Kidney epithelial cell (primary cell): ENCODE measurements at places on chromosomes 7 and 10.

- DNase-seq = no peak
These were observed 288.2 kb upstream of the SEMA3D start for GRCh38 chr7:85475071-85475470.

- DNase-seq = no peak
These were observed 189.1 kb upstream of the FRMD4A start for GRCh38 chr10:14519785-14520184.

DNA sequence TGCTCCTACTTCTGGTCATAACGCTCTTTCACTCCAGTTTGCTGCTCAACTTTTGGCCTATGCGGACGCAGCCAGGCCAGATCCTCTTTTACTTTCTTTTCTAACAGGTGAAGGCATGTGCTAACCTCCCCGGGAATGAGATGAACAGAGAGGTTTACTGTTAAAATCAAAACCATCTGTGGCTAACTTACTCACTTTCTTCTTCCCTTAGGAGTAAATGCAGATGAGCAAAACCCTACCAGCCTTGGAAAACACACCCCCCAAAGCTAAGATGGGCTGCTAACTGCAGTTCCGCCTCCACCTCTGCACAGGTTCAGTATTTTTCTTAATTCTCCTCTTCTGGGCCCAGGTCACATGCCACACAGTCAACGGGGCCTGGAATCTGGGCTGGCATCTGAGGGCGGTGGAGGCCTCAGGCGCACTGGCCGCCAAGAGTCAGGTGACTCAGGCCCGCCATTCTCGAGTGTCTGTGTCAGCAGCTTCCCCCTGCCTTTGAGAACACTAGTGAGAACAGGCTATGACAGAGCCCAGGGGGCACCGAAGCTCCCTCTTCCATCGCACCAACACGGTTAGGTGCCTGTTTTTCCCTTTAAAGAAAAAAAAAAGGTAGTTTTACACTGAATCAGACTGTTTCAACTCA lies 11.1 kb downstream of the FAM53B start:
- DNase-seq = no peak

DNA sequence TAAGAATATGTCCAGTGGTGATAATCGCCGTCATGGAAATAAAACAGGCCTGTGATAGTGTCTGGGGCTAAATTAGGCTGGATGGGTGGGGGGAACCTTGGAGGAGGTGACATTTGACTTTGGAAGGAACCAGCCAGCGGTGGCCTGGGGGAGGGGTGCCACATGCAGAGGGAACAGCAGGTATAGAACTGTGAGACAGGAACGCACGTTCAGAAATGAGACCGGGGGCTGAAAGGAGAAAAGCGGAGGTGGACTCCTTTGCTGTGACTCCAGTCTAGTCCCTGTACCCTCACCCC lies 2.6 kb upstream of the CYP26A1 start:
- no peak for DNase-seq

- no peak for DNase-seq
These were observed 367.8 kb upstream of the C7orf33 start for GRCh38 chr7:148222721-148223120.

GRCh38 chr10:97543025-97543546 lies 29.5 kb upstream of the ANKRD2 start:
- DNase-seq = peak; percentile 90

DNA sequence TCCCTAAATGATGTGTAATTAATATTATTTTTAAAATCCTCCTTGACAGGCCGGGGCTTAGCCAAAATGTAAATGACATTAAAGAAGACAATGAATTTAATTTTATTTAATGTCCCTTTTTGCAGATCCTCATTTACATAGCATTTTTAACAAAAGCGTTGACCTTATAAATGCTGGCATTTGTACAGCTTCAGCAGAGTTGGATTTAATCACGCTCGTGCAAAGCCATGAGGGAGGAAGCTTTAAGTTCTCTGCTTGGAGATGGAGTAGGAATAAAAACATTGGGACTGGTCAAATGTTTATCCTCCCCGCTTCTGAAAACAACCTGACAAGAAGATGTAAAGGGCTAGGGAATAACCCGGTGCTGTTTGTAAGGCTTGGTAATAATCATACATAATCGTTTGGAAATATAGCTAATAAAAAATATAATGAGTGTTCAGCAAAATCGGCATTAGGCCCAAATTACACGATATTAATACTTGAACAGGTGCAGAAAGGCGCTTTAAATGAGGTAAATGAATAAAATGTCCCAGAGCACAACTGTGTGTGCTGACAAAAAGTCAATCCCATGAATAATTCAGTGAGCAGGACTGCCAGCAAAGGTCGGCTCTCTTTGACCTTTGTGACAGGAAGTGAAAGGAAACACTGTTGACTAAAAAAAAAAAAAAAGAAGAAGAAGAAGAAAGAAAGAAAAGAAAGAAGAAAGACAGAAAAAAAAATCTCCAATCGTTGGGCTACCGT lies 11.5 kb downstream of the EBF3 start:
- DNase-seq = no peak

DNA sequence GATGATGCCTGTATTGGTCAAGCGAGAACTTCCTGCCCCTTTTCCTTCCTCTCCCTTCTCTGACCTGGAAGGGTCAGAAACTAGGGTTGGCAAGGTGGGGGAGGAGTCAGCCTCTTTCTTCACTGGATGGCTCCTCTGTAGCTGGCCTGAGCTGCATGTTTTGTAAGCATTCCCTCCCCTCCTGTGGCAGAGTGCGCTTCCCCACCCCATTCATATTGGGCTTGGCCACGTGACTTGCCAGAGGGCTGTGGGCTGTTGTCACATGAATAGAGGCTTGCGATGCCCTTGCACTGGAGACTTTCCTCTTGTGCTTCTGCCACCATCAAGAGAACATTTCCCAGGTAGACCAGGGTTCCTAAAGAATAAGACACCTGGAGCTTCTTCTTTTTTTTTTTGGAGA lies 111.3 kb upstream of the PODXL start:
- DNase-seq = no peak

- DNase-seq = no peak
These were observed 65.3 kb downstream of the LMBR1 start for GRCh38 chr7:156827587-156828203.

- DNase-seq = peak; percentile 18
These were observed 724.5 kb downstream of the ANKRD7 start for GRCh38 chr7:118949031-118949430.

DNA sequence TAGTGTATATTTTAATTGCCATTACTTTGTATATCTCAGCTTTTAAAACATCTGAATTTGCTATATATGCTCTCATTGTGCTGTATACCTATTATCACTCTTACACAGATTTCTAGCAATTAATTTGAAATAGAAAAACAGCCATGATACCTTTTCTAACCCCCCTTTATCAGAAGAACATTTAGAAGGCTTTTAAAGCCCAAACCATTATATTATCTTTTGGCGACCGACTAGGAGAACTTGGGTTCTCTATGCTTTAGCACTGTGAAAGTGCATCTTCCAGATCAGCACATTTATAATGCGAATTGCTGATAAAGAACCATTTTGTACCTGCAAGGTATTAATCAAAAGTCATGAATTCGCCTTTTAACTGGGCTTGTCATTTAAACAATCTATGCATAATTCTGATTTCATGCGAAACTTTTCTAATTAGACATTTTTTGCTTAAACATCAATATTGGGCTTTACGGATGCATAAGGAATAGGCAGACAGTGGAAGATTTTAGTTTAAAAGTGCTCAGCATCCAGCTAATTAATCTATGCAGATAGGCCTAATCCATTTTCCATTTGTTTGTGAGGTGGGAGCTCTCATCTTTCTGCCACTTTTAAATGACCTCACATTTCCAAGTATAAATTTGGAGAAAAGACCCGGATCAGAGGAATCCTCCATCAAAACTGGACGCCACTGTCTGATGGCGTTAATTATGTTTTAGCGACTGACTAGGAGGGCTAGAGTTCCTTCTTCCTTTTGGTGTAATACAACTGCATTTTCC lies 1.2 kb upstream of the MLLT10 start:
- DNase-seq = no peak

DNA sequence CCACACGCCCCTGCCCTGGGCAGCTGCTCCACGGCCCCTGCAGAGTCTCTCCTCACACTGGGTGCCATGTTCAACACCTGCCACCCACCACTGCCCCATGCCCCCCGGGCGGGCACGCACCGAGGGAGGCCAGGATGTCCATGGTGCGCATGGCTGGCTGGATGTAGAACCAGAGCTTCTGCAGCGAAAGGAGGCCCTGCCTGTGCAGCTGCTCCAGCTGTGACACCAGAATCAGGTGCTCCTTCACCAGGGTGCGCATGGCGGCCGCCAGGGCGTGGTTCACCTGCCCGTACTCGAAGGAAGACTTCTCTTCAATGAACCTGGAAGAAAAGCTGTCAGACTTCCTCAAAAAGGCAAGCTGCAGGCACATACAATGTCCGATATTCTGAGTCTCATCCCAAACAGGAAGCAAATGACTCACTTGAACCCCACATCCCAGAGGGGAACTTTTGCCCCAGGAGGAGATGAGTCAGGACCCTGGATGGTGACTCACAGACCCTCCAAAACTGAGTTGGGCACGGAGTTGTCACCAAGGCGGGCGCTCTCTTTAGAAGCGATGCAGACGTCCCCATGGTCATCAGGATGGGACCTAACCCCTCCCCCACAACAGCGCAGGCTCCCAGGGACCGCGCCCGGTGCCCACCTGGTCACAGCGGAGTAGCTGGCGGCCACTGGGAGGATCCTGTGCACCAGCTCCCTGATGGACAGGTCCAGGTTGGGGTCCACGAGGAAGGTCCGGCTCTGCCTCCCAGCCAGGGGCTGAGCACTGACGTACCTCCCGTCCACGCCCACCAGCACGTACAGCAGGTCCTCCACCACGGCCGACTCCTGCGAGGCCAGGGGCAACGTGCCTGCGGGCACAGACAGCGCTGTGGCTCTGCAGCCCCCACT lies 15.5 kb downstream of the TUBGCP2 start:
- DNase-seq = no peak

GRCh38 chr7:98294798-98295382 lies 13.4 kb downstream of the BRI3 start:
- DNase-seq = no peak

- DNase-seq = no peak
These were observed 2.6 kb downstream of the LUC7L2 start for GRCh38 chr7:139362302-139362701.

DNA sequence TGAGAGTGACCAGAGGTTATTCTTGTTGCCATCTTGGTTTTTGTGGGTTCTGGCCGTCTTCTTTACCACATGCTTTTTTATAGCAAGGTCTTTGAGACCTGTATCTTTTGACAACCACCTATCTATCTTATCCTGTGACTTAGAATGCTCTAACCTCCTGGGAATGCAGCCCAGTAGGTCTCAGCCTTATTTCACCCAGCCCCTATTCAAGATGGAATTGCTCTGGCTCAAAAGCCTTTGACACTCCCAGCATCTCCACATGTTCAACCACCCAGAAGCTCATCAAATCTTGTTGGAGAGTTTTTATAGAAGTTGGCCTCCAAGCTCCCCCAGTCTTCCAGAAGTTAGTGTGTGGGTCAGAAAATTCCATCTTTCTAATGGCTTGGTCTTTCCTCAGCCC lies 464.3 kb upstream of the NRP1 start:
- no peak for DNase-seq

GRCh38 chr10:110491346-110491745 lies 6.4 kb upstream of the DUSP5 start:
- no peak for DNase-seq

DNA sequence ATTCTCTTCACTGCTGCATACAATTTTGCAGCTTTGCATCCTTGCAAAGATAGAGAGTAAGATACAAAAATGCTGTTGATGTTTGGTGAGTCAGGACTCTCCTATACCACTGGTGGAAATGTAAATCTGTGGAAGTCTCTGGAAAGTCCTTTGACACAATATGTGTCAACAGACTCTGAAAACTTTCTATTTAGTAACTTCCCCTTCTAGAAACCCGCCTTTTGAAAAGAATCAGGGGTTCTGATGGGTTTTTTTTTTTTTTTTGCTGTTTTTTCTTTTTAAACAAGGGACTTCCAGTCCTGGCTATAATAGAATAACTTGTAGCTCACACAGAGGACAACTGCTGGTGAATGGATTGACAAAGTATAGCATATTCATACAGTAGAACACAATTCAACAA lies 16.4 kb downstream of the NOD1 start:
- DNase-seq = no peak

DNA sequence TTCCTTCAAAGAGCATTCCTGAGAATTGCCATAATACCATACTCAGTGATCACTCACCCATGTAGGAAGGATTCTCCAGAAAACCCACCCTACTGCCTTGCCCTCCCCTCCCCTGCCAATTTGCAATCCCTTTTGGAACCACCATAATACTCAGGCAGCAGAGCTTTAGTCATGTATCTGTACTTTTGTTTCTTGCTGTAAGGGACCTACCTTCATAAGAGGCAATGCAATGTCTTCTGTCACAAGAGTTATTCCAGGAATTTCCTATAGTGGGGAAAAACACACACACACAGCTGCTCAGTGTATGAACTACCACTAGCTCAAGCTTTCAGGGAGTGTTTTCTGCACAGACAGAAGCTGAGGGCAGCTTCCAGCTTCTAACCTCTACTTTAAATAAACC lies 67.0 kb downstream of the GSAP start:
- DNase-seq = peak; percentile 19

GRCh38 chr10:95309958-95310357 lies 19.2 kb upstream of the PDLIM1 start:
- no peak for DNase-seq

DNA sequence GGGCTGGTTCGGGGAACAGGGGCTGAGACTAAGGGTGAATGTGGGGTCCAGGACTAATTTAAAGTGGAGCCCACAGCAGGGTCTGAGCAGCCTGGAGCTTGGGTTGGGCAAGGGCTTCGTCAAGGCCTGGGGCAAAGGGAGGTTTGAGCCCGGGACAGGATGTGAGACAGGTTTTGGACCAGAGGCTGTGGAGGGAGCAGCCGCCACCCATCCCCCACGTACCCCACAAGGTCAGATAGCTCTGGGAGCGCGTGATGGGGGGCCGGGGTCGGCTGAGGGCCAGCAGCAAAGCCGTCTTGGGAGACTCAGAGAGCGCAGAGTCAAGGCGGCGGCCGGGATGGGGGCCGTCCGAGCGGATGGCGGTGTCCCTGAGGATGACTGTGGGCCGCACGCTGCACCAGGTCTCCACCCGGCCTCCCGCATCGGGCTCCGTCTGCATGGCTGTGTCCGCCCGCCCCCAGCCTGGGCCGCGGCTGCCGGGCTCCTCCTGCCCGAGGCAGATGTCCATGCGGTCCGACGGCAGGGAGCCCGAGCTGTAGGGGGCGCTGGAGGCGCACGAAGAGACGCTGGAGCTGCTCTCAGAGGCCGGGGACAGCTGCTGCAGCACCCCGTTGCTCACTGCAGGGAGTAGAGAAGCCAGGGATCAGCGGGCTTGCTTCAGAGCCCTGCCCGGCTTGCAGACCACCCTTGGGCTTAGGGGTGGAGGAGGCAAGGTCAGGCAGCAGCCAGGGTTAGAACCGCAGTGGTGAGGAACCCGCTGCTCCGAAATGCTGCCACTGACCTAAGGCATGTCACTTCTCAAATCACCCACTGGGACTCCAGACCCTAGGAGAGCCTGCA lies 12.1 kb downstream of the PDZD7 start:
- DNase-seq = no peak
